ENCODE measurements at places on chromosomes 5 and 9.
A peak's percentile ranks its signal among the peaks of the same experiment; 100 is the strongest.

GRCh38 chr9:84310883-84311282, 29.7 kb downstream of the SLC28A3 start:
- no peak for DNase-seq

DNA sequence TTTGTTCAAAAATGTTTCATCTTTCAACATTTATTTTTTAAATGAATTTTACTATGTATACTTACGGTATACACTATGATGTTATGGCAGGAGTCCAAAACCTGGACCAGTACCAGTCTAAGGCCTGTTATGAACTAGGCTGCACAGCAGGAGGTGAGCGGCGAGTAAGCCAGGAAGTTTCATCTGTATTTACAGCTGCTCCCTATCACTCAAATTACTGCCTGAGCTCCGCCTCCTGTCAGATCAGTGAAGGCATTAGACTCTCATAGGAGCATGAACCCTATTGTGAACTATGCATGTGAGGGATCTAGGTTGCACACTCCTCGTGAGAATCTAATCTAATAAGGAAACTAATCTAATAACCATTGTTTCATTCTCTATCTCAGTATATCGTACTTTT, 715.5 kb upstream of the PTPRD start:
- DNase-seq, result no peak

DNA sequence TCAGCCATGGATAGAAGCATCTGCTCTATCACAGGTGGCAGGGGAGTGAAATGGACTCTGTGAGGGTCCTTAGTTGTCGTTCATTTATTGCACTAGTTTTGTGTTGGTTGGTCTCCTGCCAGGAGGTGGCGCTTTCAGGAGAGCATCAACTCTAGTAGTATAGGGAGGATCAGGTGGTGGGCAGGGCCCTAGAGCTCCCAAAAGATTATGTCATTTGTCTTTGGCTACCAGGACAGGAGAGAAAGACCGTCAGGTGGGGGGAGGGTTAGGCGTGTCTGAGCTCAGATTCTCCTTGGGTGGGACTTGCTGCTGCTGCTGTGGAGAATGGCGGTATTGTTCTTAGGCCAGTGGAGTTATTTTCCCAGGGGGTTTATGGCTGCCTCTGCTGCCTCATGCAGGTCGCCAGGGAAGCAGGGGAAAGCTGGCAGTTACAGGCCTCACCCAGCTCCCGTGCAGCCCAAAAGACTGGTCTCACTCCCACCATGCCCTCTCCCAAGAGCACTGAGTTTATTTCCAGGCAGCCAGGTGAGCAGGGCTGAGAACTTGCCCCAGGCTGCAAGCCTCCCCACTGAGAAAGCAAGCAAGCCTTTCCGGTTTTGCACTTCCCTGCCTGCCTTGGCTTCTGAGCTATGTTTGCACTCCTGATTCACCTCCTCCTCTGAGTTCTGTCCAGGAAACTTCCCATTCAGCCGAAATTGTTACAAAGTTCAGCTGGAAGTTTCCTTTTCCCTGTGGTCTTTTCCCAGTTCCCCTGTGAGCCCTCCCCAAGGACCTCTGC, 317.3 kb downstream of the TAF11L14 start:
- no peak for DNase-seq

GRCh38 chr5:174052636-174053035, 7.1 kb downstream of the NSG2 start:
- no peak for DNase-seq

- DNase-seq, result no peak
These were observed 104.1 kb downstream of the GAS1 start for GRCh38 chr9:86843206-86843605.

DNA sequence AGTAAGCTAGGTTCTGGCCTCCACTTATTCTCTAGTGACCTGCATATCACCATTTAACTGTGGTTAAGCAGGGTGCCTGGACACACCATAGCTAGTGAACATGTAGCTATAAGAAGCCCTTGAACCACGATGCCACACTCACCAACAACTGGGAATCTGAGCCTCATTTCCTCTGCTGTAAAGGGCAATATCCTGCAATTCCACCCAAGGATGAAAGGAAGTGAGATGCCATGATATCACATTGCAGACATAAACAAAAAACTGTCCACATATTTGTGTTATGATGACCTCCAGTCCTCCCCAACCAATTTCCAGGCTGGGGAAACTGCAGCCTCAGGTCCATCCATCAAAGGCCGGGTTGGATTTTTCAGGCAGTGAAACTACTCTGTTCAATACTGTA, 10.4 kb downstream of the TNIP1 start:
- no peak for DNase-seq

- DNase-seq, result no peak
These were observed 81.4 kb downstream of the TTC39B start for GRCh38 chr9:15225564-15226126.

GRCh38 chr5:84478603-84479002, 93.9 kb upstream of the EDIL3 start:
- no peak for DNase-seq

GRCh38 chr5:39253196-39253595, 33.8 kb upstream of the FYB1 start:
- DNase-seq, result no peak

DNA sequence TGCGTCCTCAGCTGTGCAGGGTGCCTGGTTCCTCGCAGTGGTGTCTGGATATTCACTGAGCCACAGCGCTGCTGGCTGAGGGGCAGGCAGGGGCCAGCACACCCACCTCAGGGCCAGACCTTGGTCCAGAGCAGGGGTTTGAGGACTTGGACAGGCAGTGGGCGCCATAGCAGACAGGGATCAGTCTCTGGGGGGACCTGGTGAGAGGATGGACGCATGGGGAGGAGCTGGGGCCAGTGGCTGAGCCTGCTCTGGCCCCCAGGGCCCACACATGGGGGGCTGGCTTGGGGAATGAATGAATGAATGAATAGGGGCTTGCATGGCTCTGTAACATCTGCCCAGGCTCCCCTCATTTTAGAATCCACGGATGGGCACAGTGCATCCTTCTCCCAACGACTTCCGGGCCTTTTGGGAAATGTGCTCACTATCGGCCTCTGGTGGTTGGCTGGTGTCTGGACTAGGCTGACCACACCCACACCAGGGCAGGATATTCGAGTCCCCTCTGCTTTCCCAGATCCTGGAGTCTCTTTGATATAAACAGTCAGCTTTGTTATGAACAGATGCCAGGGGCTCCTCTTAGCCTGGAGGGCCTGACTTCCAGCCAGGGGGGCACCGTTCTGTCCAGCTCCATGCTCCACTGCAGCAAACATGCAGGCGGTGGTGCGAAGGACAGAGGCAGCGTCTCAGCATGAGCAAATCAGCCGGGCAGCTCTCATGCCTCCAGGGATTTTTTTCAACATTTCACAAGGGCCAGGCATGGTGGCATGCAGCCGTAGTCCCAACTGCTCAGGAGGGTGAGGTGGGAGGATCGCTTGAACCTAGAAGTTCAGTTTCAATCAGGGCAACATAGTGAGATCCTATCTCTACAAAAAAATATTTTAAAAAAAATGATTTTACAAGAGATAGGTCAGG, 62.6 kb downstream of the NEK6 start:
- DNase-seq, result peak; percentile 48

DNA sequence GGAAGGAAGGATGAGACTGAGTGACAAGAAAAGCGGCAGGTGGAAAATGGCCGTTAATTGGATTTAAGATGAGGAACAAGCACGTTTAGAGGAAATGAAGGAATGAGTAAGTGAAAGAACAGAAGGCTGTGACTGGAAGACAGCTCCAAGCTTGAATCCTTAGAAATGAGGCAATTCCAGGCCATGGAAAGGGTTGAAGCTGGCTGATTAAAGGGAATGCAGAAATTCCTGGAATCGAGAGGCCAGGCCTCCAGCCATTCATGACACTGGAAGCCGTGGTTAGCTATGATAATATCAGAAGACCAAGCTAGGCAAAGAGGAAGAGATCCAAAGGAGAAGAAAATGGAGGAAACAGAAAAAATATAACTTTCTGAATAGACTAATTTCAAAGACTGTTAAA, 84.2 kb downstream of the ARL15 start:
- no peak for DNase-seq

GRCh38 chr9:108469654-108470053, 386.1 kb downstream of the ACTL7B start:
- DNase-seq, result no peak

- DNase-seq, result no peak
These were observed 53.7 kb upstream of the SMIM15 start for GRCh38 chr5:61215996-61216395.

- no peak for DNase-seq
These were observed 201.2 kb downstream of the FOXD4L6 start for GRCh38 chr9:40927260-40927631.

DNA sequence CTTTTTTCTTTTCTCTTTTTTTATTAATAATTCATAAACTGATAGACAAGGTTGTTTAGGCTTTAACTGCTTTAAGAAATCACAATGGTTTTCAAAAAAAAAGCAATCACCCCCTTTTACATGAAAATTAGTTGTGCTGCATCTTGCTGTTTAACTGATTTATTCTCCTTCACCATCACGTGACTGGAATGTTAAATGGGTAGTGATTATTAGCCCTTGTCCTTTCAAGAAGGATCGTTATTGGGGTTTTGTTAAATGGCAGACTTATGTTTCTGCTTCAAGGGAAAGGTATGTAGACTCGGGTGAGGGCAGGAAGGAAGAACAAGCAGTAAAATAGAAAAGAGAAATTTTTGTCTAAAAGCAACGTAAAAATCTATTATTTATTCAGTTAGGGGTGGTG, 175.6 kb upstream of the TLE4 start:
- DNase-seq, result no peak

GRCh38 chr9:91483189-91483691, 59.6 kb upstream of the NFIL3 start:
- no peak for DNase-seq
